ENCODE measurements at places on chromosomes 6 and 20.

- no peak for DNase-seq
These were observed at the start of gene ARMH2 for GRCh38 chr6:24798740-24799540. TSS of gene ARMH2 (minus strand) at chr6:24798917. CDS start at chr6:24798857, 60 bp downstream.

DNA sequence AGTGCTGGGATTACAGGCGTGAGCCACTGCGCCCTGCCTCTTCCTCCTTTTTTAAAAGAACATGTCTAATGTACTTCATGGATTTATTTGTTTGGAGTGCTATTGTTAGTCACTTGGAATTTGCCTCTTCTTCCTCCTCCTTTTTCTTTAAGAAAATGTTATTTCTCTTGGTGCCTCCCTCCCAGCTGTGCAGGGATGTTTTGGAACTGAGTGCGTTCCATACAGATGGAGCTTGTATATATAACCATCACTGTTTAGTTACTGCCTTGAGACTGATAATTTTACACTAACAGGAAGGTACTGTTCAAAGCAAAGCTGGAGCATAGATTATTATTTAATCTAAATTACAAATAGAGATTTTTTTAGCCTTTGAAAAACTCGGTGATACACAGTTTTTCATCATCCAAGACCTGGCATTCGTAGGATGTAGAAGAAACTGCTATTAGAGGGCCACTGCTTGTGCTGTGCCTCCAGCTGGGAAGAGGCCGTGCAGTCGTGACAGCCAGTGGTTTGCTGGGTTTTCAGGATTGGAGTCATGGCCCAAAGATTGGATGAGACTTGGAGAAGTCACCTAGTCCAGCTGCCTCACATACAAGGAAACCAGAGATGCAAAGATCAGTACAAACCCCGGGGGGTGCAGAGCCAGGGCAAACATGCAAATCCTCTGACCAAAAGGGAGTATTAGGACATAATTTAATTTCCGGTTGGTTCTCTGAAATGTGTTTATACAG, 123.1 kb downstream of the PLEKHG1 start:
- DNase-seq, result no peak

DNA sequence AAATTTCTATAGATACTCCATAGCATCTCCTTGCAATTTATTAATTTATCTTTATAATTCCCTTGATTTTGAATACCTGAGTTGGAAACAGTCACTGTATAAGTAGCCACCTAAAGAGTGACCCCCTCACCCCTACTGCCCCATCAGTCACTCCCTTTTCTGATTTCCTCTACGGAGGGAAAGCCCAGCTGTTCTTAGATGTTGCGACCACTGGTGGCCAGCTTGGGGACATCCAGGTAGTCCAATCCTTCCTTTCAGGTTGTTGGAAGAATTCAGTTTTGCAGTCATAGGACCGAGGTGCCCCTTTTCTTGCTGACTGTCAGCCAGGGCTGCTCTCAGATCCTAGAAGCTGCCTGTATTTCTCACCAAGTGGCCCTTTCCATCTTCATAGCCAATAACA, 87.8 kb downstream of the BMP6 start:
- no peak for DNase-seq

- DNase-seq, result peak; percentile 90
These were observed 26.2 kb upstream of the GATA5 start for GRCh38 chr20:62501801-62502495.

DNA sequence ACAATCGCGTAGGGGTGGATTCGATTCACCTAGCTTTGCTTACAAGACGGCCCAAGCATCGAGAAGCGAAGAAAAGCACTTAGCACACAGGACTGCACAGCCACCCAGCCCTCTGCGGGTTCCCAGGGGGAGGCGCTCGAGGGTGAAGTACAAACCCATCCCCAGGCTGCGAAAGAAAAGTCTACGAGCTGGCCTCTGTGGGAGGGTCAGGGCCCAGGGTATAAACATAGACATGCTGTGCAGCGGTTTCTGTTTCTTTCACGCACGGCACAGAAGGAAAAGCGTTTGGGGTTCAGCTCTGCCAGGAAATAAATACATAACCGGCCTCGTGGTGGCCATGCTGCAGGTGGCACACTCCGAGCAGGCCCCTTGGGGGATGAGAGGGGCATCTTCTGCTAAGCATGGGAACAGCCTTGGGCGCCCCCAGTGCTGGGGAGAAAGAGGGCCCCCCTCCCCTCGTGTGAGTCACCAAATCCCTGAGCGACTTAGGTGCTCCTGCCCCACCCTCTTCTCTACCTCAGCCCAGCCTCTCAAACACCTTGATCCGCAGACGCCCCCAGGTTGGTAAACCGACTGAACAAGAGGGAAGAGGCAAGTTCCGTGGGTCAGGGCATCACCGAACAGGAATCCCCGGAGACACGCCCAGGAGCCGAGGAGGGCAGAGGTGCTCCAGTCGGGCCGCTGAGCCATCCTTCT, 91.6 kb upstream of the RIPOR2 start:
- DNase-seq, result no peak

- DNase-seq, result no peak
These were observed 32.1 kb upstream of the SLC22A1 start for GRCh38 chr6:160089534-160089897.

DNA sequence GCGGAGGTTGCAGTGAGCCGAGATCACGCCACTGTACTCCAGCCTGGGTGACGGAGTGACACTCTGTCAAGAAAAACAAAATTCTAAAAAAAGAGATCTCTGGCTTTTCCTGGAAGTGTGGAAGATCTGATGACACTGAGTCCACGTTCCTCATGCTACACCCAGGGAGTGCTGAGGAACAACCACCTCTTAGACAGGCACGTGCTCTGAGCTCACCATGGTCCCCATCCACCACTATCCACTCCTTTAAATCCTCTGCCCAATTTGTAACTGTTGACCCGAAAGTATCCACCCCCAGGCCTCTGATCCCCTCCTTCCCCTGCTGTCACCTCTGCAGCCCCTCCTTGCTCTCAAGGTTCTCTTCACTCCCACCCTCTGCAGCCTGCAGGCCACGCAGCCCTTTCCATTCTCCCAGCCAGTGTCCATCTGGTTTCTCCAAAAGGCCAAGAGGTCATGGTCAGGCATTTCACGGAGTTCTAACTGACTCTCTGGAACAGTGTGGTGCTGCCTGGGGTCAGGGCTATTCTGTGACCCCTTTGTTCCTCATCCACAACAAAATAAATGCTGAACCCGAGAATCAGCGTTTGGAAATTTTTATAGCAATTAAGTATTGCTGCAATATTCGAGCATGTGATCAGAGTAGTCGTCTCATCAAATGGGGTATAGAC, 88.8 kb downstream of the ATP9A start:
- no peak for DNase-seq

DNA sequence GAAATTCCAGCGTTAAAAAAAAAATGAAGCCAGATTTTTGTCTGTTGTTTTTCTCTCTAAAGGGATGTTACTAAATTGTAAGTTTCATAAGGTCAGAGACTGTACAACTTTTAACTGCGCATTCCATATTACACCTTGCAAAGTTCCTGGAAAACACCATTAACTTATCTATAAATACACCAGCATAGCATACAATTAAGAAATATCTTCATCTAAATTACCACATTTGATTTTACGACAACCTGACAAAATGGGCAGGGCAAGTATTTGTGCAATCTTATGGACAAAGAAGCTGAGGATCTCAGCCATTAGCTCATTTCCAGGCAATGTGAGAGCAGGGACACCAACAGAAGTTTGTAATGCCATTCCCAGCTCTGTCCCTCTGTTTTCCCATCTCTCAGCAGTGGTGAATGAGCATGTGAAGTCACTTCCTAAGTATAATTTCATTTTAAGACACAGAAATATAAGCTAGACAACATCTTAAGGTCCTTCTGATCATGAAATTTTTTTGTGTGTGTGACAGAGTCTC, 12.9 kb upstream of the GCM1 start:
- no peak for DNase-seq
